Cortex of kidney (tissue), 1 donor: ENCODE measurements at places on chromosomes 13 and 19.

DNA sequence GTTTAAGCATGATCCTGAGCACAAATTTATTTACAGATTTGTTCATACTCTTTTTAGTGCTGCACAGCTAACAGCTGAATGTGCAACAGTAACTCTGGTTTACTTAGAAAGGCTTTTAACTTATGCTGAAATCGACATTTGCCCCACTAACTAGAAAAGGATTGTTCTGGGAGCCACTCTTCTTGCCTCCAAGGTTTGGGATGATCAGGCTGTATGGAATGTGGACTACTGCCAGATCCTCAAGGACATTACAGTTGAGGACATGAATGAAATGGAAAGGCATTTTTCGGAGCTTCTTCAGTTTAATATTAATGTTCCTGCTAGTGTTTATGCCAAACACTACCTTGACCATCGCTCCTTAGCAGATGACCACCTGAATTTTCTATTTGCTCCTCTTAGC, 16.0 kb downstream of the ZNF100 start:
- no peak for DNase-seq

DNA sequence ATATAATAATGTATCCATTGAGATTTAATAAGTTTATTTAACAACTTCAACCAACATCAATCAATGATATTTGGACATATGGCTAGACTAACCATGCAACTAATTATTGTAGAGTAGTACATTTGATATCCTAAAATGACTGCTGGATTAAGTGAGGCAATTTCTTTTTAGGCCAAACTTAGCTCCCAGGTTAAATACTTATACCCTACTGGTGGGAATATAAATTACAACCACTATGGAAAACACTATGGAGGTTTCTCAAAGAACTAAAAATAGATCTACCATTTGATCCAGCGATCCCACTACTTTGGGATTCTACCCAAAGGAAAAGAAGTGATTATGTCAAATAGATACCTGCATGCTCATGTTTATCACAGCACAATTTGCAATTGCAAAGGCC, 345.8 kb downstream of the RBM26 start:
- DNase-seq = no peak

- DNase-seq = no peak
Observed at GRCh38 chr19:17560205-17560595, 4.8 kb downstream of the COLGALT1 start.

GRCh38 chr19:19514215-19514657, 1.1 kb downstream of the TSSK6 start:
- no peak for DNase-seq

- DNase-seq = no peak
Observed at GRCh38 chr19:19563348-19563848, 25.3 kb downstream of the CILP2 start.

- DNase-seq = no peak
Observed at GRCh38 chr19:21158523-21159135, 16.8 kb downstream of the ZNF431 start.

GRCh38 chr19:6632002-6632621, 37.8 kb downstream of the TNFSF14 start:
- DNase-seq = no peak

- no peak for DNase-seq
Observed at GRCh38 chr19:18941628-18942354, 774 bp upstream of the HOMER3 start.

DNA sequence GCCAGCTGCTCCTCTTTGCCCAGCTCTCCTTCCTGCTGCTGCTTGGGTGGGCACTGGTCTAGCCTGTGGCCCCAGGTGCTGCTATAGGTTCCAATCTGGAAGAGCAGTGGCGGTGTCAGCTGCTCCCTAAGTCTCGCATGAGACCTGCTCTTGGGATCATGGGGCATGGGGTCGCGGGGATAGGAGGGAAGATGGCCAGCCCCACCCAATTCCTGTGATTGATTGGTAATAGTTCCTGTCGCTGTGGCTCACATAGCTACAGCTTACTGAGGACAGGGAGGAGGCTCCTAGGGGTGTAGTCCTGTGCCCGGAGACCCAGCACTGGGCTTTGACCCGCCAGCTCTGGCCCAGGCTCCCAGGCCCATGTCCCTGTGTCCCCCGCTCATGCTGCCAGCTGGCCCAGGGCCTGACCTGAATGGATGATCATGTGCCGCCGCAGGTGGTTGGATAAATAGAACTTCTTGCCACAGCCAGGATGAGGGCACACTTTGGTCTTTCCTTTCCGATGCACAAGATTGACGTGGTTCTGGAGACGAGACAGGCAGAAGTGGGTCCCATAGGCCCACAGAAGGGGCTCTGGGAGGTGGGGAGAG, 4.5 kb upstream of the ELAVL3 start:
- no peak for DNase-seq
